ENCODE measurements at places on chromosomes 12 and 14.

GRCh38 chr14:72845683-72846082, 48.2 kb downstream of the DPF3 start:
- no peak for DNase-seq

GRCh38 chr12:46477541-46477940, 105.0 kb upstream of the SLC38A2 start:
- DNase-seq, result no peak

- no peak for DNase-seq
These were observed 167.8 kb upstream of the HIF1A start for GRCh38 chr14:61527325-61528100.

GRCh38 chr12:70044167-70044566, 199.1 kb upstream of the CNOT2 start:
- no peak for DNase-seq

- DNase-seq, result no peak
These were observed 6.4 kb upstream of the MRPL42 start for GRCh38 chr12:93460902-93461301.

- DNase-seq, result peak; percentile 12
These were observed 76.5 kb upstream of the AMIGO2 start for GRCh38 chr12:47156167-47156736.

- no peak for DNase-seq
These were observed 76.5 kb upstream of the GRIN2B start for GRCh38 chr12:14057895-14058294.

DNA sequence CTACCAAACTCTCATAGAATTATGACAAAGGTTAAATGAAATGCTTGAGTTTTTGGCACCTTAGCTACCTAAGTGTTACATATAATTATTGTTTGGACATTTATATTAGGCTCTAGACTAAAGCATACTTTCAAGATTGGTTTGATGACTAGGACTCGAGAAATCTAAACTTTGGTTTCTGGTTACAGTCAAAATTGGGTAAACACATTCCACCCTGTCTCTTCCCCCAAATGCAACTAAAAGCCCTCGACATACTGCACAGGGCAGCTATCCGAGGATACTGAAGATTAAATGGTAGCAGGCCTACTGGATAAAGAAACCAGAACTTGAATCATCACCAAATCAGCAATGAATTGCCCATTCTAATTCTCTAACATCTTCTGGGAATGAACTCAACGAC, 369.1 kb downstream of the PRKD1 start:
- no peak for DNase-seq

DNA sequence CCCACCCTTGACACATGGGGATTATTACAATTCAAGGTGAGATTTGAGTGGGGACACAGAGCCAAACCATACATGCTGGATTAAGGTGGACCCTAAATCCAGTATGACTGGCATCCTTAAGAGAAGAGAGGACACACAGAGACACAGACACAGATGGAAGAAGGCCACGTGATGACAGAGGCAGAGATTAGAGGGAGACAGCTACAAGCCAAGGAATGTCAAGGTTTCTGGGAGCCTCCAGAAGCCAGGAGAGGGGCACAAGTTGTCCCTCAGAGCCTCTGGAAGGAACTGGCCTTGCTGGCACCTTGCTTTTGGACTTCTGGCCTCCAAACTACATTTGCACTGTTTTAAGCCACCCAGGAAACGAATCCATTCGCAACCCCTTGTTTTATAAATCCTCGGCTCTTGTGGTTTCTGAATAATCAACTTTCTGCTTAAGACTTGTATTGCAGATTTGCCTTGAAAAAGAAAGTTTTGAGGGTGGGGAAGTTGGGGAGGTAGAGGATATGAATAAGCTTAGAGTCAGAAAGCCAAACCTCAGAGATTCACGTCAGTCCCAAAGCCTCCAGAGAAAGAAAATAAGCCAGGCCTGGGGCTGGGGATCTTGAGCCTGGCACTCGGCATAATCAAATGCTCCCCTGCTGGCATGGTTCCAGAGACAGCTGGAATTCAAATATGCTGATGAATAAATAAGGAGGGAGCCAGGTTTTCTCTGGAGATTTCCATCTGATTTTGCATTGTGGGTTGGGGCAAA, 224.2 kb upstream of the PWP1 start:
- peak; percentile 70 for DNase-seq

DNA sequence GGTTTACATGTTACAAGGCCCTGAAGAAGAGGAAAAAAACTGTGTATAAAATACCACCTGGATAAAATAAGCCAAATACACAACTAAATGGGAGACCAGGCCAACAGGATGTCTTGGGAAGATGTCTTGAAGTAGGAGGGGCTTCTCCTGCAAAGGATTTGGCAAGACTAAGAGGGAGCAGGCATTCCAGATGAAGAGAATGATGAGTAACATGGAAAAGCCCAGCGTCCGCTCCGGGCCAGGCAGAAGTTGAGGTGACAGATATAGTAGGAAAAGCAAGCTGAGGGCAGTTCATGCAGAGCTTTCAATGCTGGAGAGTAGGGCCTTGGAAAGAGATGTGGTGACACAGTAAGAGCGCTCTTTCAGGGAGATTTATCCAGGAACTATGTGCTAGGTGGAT, 16.1 kb upstream of the EIF4B start:
- DNase-seq, result no peak

DNA sequence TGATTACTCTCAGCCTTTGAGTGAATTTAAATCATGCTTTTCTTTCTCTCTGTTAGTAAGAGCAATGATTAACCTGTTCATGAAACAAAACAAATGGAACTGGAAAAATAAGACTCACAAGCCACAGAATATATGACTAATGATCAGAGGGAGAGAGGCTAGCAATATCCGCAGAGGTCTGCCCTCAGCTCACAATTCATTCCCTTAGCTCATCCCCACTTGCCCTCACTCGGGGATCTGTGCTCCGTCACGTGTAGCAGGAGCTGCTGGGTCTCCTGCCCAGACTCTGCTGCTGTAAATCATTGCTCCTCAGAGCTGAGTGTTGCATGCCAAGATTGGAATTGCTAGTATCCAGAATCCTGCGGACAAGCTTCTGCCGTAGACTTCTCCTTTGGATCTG, 53.1 kb upstream of the GNG2 start:
- DNase-seq, result no peak

DNA sequence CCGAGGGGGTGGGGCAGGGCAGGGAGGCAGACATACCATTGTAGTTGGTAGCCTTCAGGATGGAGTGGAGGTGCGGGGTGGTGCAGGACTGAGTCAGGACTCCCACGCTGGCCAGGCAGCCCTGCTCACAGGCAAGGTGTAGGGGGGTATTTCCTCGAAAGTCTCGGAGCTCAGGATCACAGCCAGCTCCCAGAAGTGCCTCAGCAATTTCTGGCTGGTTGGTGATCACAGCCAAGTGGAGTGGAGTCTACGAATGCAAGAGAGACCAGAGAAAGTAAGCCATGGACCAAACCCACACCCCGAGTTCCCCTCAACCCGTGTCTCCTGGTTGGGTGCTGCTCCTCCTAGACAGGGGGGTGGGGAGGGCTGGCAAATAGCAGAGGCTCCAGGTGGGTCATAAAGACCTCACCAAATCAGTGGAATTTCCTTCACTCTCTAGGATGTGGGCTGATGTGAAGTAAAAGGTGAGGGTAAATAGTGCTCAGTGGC, 1.4 kb downstream of the NFKBIA start:
- no peak for DNase-seq

DNA sequence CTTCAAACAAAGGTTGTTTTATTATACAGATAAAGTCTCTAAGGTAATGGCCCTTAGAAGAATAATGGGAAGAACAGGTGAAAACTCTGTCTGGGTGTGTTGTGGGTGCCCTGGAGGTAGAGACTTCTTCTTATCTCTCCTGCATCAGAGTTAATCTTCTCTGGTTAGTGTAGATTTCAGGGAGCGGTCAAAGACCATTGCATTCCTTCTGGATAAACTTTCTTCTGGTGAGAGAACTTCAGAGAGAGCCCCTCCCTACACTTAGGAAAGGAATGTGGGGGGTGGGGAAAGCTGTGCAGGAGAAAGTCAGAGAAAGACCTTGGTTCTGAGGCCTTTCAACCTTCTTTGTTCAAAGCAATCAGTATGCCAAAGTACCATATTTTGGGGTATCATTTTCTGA, 658.5 kb downstream of the DIO2 start:
- no peak for DNase-seq

GRCh38 chr14:78164226-78164853, 5.8 kb upstream of the NRXN3 start:
- peak; percentile 35 for DNase-seq

GRCh38 chr12:123398177-123398549, 14.2 kb downstream of the KMT5A start:
- no peak for DNase-seq

DNA sequence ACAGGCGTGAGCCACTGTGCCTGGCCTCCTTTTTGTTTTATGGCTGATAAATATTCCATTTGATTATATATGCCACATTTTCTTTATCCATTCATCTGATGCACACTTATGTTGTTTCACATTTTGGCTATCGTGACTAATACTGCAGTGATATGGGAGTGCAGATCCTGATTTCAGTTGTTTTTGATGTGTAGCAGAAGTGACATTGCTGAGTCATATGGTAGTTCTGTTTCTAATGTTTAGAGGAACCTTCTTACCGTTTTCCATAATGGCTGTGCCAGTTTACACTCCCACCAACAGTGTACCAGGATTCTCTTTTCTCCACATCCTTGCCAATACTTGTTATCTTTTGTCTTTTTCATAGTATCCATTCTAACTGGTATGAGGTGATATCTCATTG, 235.9 kb downstream of the ERC1 start:
- DNase-seq, result no peak

DNA sequence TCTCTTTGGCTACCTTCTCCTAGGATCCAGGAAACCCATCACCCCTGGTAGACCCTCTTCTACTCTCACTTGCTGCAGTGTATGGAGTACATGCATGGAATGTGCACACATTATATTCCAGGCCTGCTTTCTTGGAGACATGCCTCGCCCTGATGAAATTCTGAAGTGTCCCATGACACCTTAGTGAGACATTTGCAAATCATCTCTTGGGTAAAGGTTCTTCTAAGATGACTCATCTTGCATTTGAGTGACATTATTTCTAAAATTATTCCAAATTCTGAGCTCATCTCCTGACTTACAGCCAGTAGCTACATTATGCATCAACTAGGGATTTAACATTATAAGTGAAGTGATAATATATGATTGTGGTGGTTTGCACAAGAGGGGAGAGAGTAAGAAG, 49.8 kb downstream of the SDR9C7 start:
- no peak for DNase-seq

GRCh38 chr14:104078031-104078455, 7.5 kb upstream of the ASPG start:
- peak; percentile 93 for DNase-seq

DNA sequence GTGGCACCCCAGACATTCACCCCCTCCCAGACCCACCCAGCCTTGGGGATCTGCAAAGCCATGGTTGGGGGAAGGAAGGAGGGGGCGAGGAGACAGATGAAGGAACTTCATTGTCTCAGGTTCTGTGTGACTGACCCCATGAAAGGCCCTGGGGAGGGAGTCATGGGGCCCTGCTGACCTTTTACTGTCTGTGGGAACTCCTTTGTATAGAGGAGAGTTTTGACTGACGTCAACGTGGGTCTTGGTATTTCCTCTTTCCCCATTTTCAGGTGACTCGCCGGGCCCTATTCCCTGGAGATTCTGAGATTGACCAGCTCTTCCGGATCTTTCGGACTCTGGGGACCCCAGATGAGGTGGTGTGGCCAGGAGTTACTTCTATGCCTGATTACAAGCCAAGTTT, 3.1 kb upstream of the RAB5B start:
- no peak for DNase-seq

GRCh38 chr14:72682188-72682587, 211.7 kb downstream of the DPF3 start:
- no peak for DNase-seq

DNA sequence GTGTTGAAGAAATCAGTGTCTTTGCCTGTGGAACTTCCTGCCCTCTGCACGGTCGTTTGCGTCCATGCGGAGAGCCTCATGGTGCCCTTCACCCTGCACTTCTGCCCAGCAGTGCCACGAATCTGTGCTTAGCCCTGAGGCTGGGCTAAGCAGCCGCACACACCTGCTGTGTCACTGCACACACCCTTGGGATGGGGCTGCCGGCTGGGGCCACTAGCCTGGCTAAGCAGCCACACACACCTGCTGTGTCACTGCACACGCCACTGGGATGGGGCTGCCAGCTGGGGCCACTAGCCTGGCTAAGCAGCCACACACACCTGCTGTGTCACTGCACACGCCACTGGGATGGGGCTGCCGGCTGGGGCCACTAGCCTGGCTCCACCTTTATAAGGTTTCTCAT, 188.5 kb downstream of the KIF26A start:
- peak; percentile 42 for DNase-seq

- no peak for DNase-seq
These were observed 7.7 kb downstream of the CLSTN3 start for GRCh38 chr12:7137908-7138307.

- DNase-seq, result no peak
These were observed 1.0 kb upstream of the ANO6 start for GRCh38 chr12:45214749-45215418.

All from NCI-H524 (cell line).